ENCODE measurements at places on chromosomes 3 and 15. TPM values are rescaled to one million over a fixed set of nuclear protein-coding genes. Genes with fewer than 3 reads are reported as not detected.

- no peak for DNase-seq
- no peaks in the 10 kb centered on the region for H3K36me3 ChIP-seq
- no peaks in the 10 kb centered on the region for H3K27me3 ChIP-seq
Measured at GRCh38 chr3:39638301-39638700, 170.8 kb downstream of the MOBP start.

DNA sequence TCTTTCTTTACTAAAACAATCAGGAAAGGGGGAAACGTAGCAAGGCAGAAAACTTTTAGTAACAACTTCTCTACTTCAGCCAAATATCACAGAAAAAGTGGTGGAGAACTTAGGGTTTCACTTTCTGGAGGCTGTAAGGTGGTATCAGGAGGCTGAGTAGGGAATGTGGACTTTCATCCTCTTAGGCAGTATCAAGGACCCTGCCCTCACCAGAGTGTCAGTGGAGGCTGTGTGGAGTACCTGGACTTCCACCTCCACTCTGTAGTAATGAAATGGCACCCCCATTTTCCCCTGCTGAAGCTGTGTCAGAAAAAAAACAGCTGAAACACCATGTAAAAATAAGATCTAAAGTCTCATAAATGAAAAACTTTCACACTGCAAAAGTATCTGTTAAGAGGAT lies 11.2 kb upstream of the HHLA2 start:
- H3K27ac ChIP-seq, result no peak overlapping the region
- H3K27me3 ChIP-seq, result no peaks in the 10 kb centered on the region
- no peaks in the 10 kb centered on the region for H3K4me1 ChIP-seq
- no peaks in the 10 kb centered on the region for H3K36me3 ChIP-seq
- no peak overlapping the region for H3K4me3 ChIP-seq
- DNase-seq, result no peak

GRCh38 chr15:55816017-55816416 lies 73.1 kb upstream of the PRTG start:
- DNase-seq, result no peak
- no peaks in the 10 kb centered on the region for H3K4me1 ChIP-seq
- H3K27ac ChIP-seq, result no peak overlapping the region
- H3K36me3 ChIP-seq, result no peaks in the 10 kb centered on the region

DNA sequence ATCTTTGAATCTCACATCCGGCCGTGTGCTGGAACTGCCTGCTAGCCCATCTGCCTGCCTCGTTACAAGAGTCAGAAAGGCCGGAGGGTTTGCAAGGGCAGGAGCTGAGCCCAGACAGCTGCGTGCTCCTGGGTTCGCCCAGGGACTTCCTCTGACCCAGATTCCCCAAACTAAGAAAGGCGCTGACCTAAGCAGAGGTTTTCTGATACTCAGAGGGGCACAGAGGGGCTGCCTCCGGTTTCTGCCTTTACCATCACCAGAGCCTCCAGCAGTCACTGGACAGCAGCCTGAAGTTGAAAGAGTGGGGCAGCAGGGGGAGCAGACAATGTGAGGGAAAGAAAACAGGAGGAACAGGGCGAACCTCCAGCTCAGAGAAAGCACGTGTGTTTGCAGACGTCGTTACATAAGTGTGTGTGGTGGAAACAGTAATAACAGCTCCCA lies 33.4 kb upstream of the RAD18 start:
- DNase-seq, result no peak
- no peak overlapping the region for H3K27ac ChIP-seq
- no peaks in the 10 kb centered on the region for H3K36me3 ChIP-seq
- H3K4me1 ChIP-seq, result no peaks in the 10 kb centered on the region
- H3K4me3 ChIP-seq, result no peak overlapping the region
- no peaks in the 10 kb centered on the region for H3K27me3 ChIP-seq

The DZIP1L gene
- 24.5 TPM for total RNA-seq

GRCh38 chr3:38970851-38971638 lies 80.7 kb downstream of the SCN11A start:
- DNase-seq, result no peak
- H3K4me3 ChIP-seq, result no peak overlapping the region

The NSMCE3 gene
- 11.1 TPM for total RNA-seq

DNA sequence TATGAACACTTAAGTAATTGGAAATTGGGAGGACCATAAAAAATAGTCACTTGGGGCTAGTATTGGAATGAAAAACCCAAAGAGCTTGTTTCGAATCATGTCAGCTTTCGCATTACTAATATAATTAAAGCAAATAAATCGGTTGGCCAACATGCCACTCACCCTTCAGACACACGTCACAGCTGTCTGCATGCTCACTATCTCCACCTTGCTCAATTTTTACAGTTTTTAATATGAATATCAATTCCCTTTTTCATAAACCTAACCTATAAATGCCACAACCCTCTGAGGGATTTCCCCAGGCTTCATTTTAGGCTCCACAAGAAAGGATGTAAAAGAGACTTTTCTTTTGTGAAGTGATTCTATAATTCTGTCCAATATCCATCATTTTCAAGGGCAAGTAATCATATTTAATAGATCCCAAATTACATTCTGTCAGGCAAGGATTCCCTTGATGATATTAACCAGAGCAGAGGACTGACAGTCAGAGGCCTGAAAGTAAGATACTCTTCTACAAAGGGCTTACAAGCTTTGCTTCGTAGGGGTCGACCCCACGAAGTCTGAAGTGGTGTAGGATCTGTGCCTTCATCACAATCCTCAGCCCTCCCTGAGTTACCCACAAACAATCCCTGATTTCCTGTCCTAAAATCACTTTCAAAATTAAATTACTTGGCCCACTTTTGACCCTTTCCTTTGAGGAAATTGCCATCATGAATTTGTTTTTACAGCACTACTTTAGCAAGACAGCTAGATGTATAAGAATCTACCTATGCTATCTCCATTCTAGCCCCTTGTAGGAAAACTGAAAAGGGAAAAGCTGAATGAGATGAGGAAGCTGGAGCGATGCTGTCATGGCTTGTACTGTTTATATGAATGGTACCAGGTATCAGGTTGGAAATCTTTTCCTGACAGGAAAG lies 44.5 kb downstream of the NANOGP8 start:
- H3K36me3 ChIP-seq, result no peaks in the 10 kb centered on the region
- no peaks in the 10 kb centered on the region for H3K27me3 ChIP-seq
- H3K27ac ChIP-seq, result no peak overlapping the region
- no peak overlapping the region for H3K4me3 ChIP-seq
- H3K4me1 ChIP-seq, result no peaks in the 10 kb centered on the region
- no peak for DNase-seq

DNA sequence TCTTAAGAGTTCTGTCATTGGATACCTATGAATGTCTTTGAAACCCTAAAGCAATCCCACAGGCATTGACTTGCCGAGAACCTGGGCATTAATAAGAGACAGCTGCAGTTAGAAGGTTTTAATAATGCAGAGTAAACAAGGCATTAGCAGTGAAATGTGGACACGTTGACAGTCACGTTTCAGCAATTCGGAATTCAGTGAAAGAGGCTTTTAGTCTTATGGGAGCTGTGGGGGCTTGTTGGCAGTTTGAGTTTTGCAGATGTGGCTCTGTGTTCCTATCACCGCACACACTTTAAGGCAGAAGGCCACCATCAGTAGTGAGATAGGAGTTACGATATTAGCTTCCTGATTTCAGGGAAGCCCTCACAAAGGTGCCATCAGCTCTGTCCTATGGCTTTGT lies 145.2 kb upstream of the NUDT16 start:
- H3K4me3 ChIP-seq, result no peak overlapping the region
- no peaks in the 10 kb centered on the region for H3K27me3 ChIP-seq
- H3K27ac ChIP-seq, result no peak overlapping the region
- H3K4me1 ChIP-seq, result no peaks in the 10 kb centered on the region
- H3K36me3 ChIP-seq, result no peaks in the 10 kb centered on the region

DNA sequence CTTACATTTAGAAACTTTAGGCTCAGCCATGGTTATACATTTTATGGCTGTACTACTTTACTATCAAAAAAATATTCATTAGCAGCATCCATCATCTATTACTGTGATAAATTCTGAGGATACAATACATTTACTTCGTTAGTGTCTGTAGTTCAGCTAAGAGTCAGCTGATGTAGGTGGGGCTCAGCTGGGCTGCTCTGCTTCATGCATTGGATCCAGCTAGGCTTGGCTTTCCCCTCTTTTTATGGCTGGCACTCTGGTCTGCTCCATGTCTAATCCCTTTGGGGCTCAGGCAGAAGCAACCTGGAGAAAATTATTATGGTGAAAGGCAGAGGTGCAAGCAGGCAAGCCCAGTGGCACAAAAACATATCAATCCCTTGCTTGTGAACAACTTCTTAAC lies 930.1 kb upstream of the NR2F2 start:
- H3K4me3 ChIP-seq, result no peak overlapping the region
- H3K36me3 ChIP-seq, result no peaks in the 10 kb centered on the region
- H3K27me3 ChIP-seq, result no peaks in the 10 kb centered on the region
- DNase-seq, result no peak
- no peaks in the 10 kb centered on the region for H3K4me1 ChIP-seq
- no peak overlapping the region for H3K27ac ChIP-seq

GRCh38 chr3:177563243-177563780 lies 366.0 kb upstream of the TBL1XR1 start:
- H3K4me1 ChIP-seq, result no peaks in the 10 kb centered on the region
- DNase-seq, result no peak
- H3K36me3 ChIP-seq, result no peaks in the 10 kb centered on the region
- no peaks in the 10 kb centered on the region for H3K27me3 ChIP-seq
- H3K4me3 ChIP-seq, result no peak overlapping the region
- H3K27ac ChIP-seq, result no peak overlapping the region

DNA sequence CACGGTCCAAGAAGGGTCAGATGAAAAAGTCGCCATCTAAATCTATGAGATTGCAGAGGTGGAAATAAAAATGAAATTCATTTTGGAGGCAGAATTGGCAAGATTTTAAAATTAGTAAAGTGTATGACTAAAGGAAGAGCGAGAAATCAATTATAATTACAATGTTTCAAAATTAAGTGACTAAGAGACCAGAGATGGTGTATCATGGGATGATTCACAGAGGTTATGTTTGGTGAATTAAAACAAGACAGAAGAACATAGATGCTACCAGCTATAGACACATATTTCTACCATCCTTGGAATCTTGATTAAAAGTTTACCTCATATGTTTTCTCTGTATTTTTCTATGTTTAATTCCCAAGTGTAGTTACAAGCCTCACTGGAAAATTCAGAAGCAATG lies 308.9 kb upstream of the DNAJC19 start:
- no peaks in the 10 kb centered on the region for H3K27me3 ChIP-seq
- no peaks in the 10 kb centered on the region for H3K36me3 ChIP-seq
- DNase-seq, result no peak

The FSIP1 gene
- total RNA-seq, result 16.2 TPM

DNA sequence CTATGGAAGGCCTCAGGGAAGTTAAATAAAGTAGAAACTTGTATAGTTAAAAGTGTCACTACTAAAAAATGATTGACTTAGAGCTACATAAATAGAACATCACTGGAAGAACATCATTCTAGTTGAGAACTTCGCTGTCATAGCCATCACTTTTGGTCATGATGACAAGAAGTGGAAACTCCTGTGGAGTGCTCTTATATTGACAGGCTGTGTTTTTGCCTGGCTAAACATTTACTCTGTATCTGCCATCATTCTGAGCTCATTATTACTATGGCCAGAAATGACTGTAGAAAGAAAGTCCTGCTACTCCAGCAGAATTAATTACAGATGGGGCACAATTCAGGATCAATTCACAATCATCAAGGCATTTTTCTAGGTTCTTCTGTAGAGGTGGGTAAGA lies 165.1 kb upstream of the GOLIM4 start:
- no peak overlapping the region for H3K27ac ChIP-seq
- no peaks in the 10 kb centered on the region for H3K36me3 ChIP-seq
- no peak overlapping the region for H3K4me3 ChIP-seq
- no peaks in the 10 kb centered on the region for H3K4me1 ChIP-seq
- H3K27me3 ChIP-seq, result no peaks in the 10 kb centered on the region

- H3K27me3 ChIP-seq, result no peaks in the 10 kb centered on the region
- H3K4me3 ChIP-seq, result no peak overlapping the region
- H3K4me1 ChIP-seq, result no peaks in the 10 kb centered on the region
- DNase-seq, result no peak
- H3K27ac ChIP-seq, result no peak overlapping the region
Measured at GRCh38 chr3:149663966-149664365, 6.1 kb upstream of the WWTR1 start.

The MCF2L2 gene
- 1.3 TPM for total RNA-seq

DNA sequence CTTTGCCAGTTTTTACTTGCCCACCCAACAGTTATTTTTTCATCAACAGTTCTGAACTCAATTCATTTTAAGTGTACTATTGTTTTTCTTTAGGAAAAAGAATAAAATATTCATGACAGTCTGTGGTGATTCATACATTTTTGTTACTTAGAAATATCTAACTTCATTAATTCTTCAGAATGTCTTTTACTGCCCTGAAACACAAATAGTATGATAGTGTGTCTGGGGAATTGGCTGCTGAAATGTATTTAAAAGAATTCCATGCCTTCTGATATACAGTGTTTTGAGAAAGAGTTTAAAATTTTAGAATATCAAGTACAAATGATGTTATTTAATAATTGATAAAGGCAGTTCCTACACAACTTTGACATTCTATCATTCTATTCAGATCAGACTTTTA lies 854.1 kb downstream of the NAALADL2 start:
- H3K27me3 ChIP-seq, result no peaks in the 10 kb centered on the region
- no peaks in the 10 kb centered on the region for H3K4me1 ChIP-seq
- H3K36me3 ChIP-seq, result no peaks in the 10 kb centered on the region
- no peak overlapping the region for H3K4me3 ChIP-seq

DNA sequence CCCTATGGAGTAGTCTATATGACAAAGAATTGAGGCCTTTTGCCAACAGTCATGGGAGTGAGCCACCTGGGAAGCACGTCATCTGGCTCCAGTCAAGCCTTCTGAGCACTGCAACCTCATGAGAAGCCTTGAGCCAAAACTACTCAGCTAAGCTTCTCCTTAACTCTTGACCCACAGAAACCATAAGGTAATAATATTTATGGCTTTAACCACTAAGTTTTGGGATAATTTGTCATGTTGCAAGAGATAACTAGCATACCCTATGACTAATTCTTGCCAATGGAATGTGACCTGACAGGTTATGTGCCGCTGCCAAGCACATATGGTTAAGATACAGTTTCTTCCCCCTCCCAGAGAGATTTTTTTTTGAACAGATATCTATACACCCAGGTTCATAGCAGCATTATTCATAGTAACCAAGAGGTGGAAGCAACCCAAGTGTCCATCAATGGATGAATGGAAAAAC lies 11.8 kb upstream of the SLC6A11 start:
- H3K27ac ChIP-seq, result no peak overlapping the region
- DNase-seq, result no peak
- no peaks in the 10 kb centered on the region for H3K4me1 ChIP-seq
- no peaks in the 10 kb centered on the region for H3K36me3 ChIP-seq

DNA sequence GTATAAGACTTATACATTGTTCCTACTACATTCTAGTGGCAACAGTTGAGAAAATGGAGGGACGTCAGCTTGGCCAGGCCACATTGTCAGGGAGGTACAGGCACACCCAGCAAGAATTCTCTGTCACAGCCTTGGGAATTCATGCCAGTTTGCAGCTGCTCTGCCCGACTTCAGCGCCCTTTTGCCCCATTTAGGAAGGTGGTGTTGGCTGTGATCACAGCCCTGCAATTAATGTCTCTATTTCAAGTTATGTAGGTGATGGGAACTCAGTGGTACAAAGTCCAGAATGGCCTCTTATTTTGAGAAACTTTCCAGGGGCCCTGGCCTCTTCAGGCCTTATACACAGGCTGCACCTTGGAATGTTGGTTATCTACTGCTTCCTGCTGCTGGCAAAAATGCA lies 26.7 kb downstream of the AMOTL2 start:
- H3K4me3 ChIP-seq, result no peak overlapping the region
- peaks cover 11% of the 10 kb centered on the region for H3K4me1 ChIP-seq
- no peak overlapping the region for H3K27ac ChIP-seq
- H3K27me3 ChIP-seq, result no peaks in the 10 kb centered on the region
- H3K36me3 ChIP-seq, result no peaks in the 10 kb centered on the region
